ENCODE measurements at places on chromosomes 3 and 15.

- DNase-seq = peak; percentile 44
Observed at GRCh38 chr3:138673641-138674530, 65.3 kb downstream of the FAIM start.

DNA sequence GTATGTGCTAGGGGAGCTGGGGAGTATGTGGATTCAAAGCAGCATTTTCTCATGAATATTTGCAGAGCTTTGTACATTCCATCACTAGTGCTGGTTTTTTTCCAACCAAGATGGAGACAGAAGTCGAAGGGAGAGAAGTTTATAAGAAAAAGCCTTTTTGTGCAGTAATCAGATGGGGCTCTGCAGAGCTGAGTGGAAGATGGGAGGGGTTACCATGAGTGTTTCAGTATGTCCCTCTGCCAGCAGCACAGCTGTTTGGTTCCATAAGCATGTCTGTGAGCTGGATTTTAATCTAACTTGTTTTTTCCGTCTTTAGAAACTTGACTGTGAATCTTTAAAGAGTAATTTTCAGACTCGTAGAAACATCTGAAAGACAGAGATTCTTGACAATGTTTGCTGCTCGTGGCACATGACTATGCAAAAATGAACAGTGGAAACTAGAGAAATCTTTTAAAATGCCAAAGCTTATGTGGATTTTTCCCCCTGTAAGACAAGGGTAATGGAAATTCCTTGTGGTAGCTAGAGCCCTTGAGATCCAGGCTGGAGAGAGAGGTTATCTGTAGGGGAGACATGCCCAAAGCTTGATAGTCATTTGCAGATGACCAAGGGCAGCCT is 20.3 kb downstream of the STARD9 start:
- DNase-seq = peak; percentile 63

DNA sequence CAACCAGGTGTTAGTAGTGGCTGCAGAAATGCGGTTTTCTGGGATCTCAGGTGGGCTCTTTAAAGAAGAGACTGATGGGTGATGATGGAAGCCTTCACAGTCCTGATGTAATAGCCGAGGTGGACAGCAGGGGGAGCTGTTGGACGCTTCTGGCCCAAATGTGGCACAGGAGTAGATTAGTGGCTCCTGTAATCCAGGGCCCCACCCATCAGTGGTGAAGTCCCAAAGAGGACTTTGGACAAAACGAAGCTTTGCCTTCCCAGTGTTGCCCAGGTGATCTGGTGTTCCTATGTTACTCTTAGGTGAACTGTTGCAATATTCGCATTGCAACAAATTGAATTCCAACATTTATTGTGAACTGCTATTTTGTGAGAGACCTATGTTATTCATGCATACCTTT is 31.8 kb upstream of the MYZAP start:
- DNase-seq = no peak

GRCh38 chr15:57309856-57310760 is 66.2 kb upstream of the CGNL1 start:
- DNase-seq = no peak

GRCh38 chr3:2861120-2861519 is 249.1 kb downstream of the IL5RA start:
- no peak for DNase-seq

- peak; percentile 32 for DNase-seq
Observed at GRCh38 chr15:45715528-45715927, 80.7 kb downstream of the SQOR start.

GRCh38 chr15:61629269-61629668 is 400.2 kb upstream of the RORA start:
- no peak for DNase-seq

DNA sequence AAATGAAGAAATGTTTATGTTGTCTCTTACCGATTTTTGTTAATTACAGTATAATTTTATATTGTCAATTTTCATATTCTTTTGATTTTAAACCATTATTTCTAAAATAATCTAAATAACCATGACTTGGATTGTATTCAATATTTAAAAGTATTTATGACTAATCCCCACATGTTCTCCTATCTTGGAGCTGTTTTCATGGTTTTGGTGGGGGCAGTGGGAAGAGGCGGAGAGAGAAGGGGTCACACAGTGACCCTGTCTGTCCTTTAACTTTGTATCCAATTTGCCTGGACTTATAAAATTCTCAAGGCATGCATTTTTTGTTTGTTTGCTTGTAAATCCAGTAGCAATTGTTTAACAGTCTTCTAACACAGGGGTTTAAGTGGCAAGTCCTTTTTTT is 407.4 kb downstream of the NTRK3 start:
- peak; percentile 31 for DNase-seq

- DNase-seq = no peak
Observed at GRCh38 chr3:16316847-16317560, 52.0 kb downstream of the OXNAD1 start.

GRCh38 chr3:140898340-140899180 is 43.1 kb upstream of the SLC25A36 start:
- DNase-seq = peak; percentile 87

GRCh38 chr3:107116251-107116650 is 261.0 kb upstream of the CCDC54 start:
- no peak for DNase-seq

GRCh38 chr3:47404955-47405790 is 24.4 kb downstream of the PTPN23 start:
- DNase-seq = no peak

DNA sequence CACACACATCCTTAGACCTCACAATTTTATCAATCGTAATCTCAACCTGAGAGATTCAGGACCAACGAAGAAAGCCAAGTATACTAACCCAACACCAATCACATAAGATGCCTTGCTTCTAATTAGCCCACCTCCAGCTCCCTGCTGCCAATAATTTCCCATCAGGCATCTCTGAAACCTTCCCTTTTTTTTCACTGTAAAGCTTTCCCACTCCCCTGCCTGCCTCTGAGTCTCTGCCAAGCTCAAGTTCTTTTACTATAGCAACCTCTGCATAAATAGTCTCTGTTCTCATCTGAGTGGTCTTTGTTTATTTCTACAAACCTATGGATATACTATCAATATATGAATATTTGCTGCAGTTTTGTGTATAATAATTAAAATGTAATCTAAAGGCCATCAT is 86.5 kb downstream of the PIK3CB start:
- DNase-seq = no peak

GRCh38 chr15:78023865-78024518 is 53.5 kb downstream of the TBC1D2B start:
- DNase-seq = peak; percentile 57

GRCh38 chr3:197001972-197002700 is 27.5 kb downstream of the MELTF start:
- no peak for DNase-seq

DNA sequence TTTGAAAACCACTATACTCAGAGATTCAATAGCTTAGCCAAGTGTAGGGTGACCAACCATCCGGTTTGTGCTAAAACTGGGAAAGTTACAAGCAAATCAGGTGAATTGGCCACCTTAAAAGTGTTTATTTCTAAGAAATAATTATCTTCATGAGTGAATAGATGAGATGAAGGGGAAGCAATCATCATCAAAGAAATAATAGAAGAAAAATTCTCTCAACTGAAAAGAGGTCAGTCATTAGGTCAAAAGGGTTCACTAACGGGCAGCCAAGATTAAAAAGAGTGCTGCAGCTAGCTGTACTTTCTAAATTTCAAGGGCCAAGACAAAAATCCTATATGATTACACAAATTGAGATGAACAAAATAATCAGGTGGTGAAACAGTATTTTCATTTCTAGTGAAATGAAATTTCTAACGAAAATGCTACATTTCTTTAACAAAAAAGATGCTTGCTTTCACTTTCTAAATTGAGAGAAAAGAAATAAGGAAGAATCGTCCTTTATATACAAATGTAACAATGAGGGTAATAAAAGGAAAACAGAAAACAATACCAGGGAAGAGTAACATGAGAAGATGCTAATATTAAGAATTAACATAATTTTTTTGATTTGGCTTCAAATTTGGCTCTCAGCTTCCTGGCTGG is 34.7 kb upstream of the TSC22D2 start:
- DNase-seq = no peak

- DNase-seq = no peak
Observed at GRCh38 chr15:27260523-27260922, 289.5 kb downstream of the GABRG3 start.

DNA sequence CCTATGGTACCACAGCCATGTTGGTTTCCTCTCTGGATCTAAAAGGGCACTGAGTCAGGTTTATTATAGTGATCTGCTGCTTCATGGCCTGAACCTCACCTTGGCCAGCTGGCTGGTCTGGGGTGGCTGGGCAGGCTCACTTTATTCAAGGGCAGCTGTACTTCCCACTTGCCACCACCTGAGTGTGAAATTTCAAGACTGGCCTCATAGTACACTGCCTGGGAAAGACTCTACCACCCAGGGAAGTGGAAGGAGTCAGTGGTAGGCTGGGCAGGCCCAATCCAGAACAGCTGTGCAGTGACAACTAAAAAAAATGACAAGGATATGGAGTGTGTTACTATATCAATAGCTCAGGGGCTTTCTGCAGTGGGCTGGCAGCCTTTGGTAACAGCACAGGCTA is 8.8 kb downstream of the SNUPN start:
- DNase-seq = no peak

GRCh38 chr3:135076341-135076740 is 281.3 kb downstream of the EPHB1 start:
- DNase-seq = no peak

DNA sequence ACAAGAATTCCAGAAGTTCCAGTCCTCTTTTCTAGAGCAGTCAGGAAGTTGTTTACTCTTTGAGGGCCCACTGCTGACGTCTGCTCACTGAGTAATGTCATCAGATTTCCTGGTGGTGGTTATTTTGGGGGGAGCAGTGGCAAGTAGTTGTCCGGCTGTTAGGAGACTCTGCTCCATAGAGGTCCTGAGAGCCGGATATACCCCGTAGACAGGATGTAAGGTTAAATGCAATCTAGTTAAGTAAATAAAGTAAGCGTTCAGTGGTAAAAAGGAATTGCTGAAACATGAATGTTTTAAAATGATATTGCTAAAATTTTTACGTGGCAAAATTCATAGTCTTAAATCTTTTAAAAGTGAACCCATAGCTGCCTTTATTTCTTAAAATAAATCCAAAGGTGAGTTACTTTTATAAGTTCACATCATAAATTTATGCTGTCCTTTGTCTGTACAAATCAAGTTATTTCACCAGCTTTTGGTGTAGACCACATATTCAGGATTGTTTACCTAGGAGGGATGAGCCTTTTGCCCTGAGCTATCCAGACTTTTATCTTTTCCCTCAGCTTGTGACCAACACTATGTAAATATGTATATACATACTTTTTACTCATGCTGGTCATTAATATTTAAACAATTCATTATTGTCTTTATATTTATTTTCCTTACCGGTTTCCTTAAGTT is 65.8 kb downstream of the PDE8A start:
- peak; percentile 99 for DNase-seq

DNA sequence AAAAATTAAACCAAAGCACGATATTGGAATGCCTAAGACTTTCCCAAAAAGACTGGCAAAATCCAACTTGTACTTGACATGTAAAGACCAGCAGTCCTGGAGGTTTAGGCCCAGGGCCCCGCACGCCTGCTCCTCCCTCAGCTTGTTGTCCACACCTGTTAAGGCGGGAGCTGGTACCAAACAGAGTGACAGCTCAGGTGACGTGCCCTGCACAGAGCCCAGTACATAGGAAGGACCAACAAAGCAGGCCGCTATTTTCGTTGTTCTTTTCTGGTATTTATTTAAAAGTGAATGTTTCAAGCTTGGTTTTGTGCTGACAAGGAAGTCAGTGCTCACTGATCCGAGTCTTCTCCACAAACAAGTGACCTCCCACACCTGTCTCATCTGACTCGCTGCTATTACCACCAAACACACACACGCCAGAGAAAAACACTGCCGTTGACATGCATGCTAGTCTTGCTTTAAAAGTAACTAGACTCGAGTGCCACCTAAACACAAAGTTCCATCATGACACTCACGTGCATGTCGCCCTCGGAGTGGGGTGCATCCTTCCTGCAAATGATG is 50.2 kb downstream of the HERC2 start:
- DNase-seq = no peak

- peak; percentile 22 for DNase-seq
Observed at GRCh38 chr3:147311716-147312115, 94.6 kb downstream of the ZIC4 start.

DNA sequence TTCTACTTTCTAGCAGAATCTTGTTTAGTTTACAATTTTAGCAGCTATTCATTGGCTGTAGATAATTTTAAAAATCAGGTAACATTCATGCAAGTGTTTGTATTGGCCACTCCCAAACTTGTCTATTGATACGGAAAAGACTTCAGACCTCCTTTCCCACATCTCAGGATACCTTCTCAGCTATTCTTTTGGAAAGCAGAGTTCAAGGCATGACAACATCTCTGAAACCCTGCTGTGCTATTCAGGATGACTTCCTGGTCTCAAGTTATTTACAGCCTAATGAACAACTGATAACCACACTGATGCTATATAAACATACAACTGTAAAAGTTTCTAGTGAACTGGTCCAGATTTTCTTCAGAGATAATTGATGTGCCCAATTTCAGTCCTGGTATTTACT is 55.8 kb downstream of the DZIP3 start:
- no peak for DNase-seq

DNA sequence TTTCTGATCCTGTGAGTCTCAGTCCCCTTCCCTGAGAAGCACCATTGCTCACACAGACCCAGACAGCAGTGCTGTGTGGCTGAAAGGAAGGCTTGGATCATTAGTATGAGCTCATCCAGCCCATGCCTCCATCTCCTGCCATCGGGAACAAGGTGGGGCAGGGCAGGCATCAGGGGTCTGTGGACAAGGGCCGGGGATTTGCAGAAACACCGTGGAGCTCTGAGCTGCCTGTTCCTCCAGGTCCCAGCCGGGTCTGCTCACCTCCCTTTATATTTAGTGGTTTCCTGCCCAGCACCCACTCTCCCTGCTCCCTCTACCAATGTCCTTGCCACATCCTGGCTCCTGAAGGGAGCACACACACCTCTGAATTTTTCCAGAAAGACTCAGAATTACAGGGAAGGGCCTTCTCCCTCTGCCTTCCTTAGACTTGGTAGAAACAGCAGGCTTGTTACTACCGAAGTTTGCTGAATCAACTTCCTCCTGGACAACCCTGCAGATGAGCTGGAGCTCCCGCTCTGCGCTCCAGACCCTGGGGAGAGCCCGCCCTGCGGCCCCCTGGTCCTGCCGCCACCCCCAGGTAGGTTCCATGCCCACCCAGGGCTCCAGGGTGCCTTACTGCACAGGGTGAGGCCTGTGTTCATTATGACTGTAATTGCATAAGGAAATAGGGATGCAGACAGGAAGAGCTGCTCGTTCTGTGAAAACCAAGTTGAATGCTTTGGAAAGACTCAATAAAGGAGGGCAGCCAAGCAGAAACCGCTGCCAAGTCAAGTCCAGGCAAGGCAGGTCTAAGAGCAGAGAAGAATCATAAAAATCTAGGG is 128.1 kb downstream of the NSMCE3 start:
- no peak for DNase-seq
